ENCODE measurements at places on chromosomes 7 and 10.

DNA sequence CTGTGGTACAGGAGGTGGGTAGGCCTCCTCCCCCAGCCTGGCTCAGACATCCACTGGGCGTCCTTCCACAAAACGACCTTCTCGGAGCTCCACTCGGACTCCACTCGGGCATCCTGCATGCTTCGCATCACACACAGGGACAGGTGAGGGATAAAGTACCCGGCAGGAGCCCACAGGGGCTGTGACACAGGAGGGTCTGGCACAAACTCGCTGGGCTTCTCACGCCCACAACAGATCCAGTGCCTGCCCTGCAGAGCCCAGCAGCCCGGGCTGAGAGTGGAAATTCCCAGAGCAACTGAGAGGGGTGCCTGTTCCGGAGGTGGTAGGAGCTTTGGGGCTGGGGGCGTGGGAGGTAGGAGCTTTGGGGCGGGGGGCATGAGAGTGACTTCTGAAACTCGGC lies 108.4 kb downstream of the MKI67 start:
- DNase-seq: no peak

GRCh38 chr7:36430186-36430585 lies 40.5 kb downstream of the ANLN start:
- peak; percentile 11 for DNase-seq

GRCh38 chr10:61981460-61981859 lies 80.0 kb downstream of the ARID5B start:
- DNase-seq: no peak

DNA sequence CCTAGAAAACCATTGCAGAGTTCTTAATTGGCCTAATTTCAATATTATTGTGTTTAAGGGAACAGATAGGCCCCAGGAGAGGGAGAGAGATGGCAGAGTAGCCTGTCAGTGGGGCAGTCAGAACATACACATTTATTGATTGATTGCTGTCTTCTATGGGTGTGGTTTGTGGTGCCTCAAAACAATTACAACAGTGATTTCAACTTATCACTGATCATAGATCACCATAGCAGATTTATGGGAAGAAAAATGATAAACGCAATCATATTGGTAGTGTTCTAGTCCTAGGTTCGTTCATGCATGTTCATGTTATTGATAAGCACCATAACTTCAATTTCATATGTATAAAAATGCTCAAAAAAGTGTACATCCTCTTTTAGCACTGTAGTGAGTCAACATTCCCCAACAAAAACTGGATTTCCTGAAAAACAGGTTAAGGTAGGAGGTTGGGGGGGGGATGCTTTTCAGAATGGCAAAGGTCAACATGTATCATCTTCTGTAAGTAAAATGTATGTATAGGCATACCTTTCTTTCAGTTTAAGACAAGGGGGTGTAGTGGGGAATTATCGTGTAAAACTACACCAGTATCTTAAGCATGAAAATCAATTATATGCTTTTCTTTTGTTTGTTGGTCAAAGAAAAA lies 1.1 kb upstream of the TNKS2 start:
- no peak for DNase-seq

DNA sequence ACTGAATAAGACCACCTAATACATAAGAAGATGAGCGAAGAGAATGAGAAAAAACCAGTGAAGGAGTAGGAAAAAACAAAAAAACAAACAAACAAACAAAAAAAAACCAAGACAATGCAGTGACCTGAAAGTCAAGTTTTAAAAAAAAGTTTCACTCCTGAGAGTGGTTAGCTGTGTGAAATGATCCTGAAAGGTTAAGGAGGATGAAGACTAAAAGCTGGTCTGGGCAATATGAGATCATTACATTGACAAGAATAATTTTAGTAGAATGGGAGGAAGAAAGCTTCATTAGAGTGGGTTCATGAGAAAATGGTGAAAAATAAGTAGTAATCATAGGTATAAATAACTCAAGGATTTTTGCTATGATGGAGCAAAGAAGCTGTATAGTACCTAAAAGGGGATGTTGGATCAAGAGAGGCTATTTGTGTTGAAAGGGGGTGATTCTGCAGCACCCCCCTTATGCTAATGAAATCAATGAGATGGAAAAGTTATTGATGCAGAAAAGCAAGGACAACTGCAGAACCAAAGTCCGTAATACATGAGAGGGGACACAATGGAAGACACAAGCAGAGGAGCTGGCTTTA lies 80.2 kb downstream of the KMT2C start:
- DNase-seq: no peak

- no peak for DNase-seq
These were observed 34.6 kb upstream of the ZNF273 start for GRCh38 chr7:64868499-64868898.

DNA sequence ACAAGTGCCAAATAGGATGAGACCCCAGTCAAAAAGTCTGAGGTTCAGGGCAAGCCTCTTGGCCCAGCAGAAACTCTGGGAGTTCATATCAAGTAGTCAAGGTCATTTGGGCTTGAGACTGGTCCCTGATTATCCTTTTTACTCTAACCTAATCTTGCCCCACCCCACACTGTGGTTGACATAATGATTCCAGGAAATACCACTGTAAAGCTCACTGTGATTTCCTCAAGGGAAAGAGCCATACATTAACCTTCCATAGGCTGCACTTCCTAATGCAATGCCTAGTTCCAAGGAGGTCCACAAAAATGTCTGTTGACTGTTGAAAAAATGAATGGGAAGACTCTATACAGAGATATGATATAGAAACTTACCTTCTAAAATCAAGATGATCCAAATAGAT lies 52.9 kb upstream of the CHCHD3 start:
- no peak for DNase-seq

DNA sequence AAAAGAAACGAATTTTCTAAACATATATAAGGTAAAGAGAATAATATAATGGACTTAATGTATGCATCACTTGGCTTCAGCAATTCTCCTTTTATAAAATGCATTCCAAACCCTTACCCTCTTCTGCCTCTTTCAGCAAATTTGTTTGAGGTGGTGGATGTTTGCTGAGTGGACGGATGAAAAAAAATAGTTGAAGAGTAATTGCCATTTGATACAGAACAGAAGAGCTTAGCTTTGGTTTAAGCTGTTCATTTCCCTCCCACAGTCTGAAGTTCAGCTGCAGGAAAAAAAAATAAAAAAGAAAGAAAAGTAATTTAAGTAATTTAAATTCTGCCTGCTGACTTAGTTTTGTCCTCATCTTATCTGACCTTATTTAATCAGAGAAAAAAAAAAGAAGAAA lies 138.6 kb downstream of the GALNT17 start:
- DNase-seq: no peak

DNA sequence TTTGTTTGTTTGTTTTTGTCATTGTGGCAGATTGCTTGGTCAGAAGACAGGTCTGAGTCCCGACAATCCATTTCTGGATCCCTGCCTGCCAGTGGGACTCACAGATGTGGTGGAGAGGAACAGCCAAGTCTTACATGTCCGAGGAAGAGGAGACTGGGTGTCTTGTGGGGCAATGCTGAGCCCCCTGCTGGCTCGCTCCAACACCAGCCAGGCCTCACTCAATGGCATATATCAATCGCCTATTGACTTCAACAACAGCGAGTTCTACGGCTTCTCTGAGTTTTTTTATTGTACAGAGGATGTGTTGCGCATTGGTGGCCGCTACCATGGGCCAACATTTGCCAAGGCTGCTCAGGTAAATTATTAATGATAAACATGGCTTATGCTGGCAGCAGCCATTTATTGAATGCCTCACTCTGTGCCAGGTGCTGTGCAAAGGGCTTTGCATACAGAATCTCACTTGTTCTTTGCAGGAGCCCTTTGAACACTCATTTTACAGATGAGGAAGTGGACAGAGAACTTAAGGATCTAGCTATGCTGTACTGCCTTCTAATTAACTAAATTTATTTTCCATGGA lies 33.3 kb downstream of the COX15 start:
- DNase-seq: peak; percentile 4

- DNase-seq: no peak
These were observed 70.2 kb downstream of the ZNF467 start for GRCh38 chr7:149703044-149703650.

DNA sequence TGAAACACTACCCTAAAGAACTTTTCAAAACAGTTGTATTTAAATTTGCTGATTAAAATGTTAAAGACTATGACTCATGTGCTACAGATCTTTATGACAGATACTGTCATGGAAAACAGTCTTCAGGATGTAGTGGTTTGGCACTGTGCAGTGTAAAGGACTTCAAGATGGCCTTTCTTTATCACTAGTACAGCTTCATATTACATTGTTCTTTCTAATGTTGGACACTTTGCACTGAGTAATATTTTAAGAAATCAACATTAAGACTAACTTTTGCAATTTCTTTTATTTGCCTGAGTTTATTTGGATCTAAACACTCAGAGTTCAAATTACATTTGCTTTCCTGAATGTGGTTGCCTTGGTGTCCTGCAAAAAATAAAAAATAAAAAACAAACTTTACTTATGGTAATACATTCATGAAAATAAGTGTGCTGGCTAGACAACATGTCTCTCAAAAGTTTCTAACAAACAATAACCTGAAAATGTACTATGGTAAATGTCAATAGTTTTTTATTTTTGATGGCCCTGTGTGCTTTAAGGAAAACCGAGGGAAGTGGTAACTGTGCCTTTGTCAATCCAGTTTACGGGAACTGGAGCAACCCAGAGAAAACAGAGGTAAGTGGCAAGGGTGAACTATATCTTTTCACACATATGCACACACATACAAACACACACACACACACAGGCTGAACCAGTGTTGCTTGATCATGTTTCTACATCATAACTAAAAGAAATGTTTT lies 85.9 kb upstream of the PLXDC2 start:
- DNase-seq: peak; percentile 82

GRCh38 chr7:35735396-35735795 lies 40.5 kb upstream of the HERPUD2 start:
- DNase-seq: no peak

- peak; percentile 62 for DNase-seq
These were observed 11.5 kb upstream of the SP8 start for GRCh38 chr7:20798081-20798693.

DNA sequence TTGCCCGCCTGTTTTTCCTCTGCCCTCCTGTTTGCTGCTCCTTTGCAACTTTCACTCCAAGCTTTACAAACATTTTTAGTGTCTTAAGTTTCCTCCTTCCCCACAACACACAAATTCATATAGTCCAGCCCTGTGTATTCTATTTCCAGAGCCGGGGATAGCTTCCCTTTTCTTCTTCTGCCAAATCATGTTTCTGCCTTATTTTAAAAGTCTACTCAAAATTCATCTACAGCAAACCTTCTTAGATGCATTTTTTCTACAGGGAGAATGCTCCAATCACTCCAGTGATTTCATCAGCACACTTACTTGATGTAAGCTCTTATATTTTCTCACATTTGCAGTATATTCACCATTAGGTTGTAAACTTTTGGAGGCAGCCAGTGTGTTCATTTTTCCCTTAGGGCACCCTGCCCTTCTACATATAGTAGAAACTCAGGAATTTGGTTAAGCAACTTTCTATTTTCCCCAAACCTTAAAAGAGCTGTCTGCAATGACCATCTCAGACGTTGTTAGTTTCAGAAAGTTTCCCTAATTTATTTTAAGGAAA lies 12.4 kb upstream of the ACTA2 start:
- no peak for DNase-seq

GRCh38 chr10:96417441-96417840 lies 58.6 kb upstream of the OPALIN start:
- peak; percentile 63 for DNase-seq

GRCh38 chr7:98470485-98471240 lies 69.8 kb upstream of the BAIAP2L1 start:
- DNase-seq: peak; percentile 14

GRCh38 chr10:88039496-88040200 lies 176.2 kb downstream of the PTEN start:
- DNase-seq: peak; percentile 59

DNA sequence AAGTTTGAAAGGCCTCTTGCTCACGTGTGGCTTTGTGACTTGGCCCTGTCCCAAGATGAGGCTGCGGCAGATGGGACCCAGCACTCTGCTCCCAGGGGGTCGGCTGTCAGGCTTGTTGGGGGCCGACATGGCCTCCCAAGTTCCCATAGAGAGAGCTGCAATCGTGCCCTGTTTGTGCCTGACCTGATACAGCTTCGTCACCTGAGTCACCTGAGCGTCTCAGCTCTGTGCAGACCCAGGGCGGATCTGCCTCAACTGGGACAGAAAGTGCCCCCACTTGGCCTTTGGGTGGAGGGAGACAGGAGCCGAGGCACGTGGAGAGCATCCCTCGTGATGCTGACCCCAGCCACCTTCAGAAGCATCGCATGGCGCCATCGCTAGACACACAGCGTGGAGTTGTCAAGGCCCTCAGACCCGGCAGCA lies 21.7 kb downstream of the PAPOLB start:
- DNase-seq: no peak

DNA sequence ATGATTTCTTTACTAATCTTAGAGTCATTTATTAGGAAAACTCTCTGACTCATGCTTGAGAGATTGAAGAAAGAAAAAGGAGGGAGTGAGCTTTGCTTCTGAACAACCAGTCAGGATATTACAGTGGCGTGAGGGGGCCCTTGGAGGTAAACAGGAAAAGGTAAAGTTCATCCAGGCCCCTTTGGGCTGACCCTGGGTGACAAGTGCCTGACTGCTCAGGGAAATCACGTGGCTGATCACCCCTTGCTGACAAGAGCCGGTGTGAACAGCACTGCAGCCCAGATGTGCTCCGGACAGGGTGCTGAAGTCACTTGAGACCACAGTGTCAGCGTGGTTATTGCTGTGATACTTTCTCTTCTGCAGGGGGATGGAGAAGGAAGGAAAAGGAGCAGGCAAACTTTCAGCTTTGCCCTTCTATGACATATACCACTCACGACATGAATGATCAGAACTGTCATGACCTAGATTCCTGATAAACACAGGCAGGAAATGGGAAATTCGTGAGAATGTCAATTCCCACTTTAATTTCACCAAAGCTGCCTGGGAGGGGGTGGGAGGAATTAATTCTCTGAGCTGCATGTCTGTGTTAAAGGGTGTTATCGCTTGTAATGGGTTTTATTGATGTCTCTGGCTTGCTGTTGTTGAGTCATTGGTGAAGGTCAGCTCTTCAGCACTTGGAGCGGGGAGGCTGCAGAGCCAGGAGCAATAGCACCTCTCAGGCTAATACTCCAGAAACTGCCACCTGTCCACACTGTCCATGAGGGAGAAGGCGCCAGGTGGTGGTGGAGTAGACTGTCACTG lies 139.8 kb upstream of the AOAH start:
- no peak for DNase-seq

DNA sequence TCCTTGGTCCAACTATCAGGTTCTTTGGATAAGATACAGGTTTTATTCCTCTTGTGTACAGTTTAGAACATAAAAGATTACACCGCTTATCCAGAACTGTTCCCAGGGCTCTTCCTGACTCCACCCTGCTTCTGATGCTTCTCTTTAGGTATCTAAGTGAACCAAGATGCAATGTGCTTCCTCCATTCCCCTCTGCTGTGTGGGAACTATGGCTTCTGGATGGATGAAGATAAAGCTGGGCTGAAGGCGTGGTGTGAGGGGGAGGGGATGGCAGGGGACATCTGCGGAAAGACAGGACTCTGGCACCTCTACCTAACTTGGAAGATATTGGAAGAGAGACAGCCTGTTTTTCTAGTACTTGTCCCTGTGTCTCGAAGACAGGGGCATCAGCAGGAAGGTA lies 209.9 kb upstream of the TBX20 start:
- no peak for DNase-seq

- peak; percentile 21 for DNase-seq
These were observed 12.8 kb downstream of the MEIG1 start for GRCh38 chr10:14971867-14972448.

GRCh38 chr10:11546581-11546980 lies 64.9 kb downstream of the USP6NL start:
- DNase-seq: peak; percentile 67

GRCh38 chr7:47266799-47267198 lies 315.1 kb downstream of the TNS3 start:
- peak; percentile 63 for DNase-seq

GRCh38 chr7:30323006-30323355 lies 38.6 kb downstream of the ZNRF2 start:
- no peak for DNase-seq
